ENCODE measurements at places on chromosomes 11 and 22. TPM values are rescaled to one million over a fixed set of nuclear protein-coding genes. Genes with fewer than 3 reads are reported as not detected.

DNA sequence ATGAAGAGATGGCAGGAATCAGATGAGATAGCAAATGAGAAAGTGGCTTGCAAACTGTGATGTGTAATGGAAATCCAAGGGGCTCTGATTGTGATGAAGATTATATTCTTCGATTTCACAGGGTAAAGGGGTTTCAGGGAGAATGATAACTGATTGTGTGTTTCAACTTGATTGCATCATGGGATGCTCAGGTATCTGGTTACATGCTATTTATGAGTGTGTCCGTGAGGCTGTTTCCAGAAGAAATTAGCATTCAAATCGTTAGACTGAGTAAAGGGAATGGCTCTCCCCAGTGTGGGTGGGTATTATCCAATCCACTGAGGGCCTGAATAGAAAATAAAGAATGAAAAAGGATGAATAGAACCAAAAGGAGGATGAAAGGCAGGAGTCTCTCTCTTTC, 278.7 kb upstream of the LARGE1 start:
- no peaks in the 10 kb centered on the region for H3K27me3 ChIP-seq
- H3K4me1 ChIP-seq, result no peaks in the 10 kb centered on the region
- no peak overlapping the region for H3K27ac ChIP-seq

The OR8G5 gene
- not detected for total RNA-seq

The PATE2 gene
- total RNA-seq, result not detected

GRCh38 chr22:35378621-35379020, 2.3 kb upstream of the HMOX1 start:
- peak overlapping the region; percentile 84 for H3K27ac ChIP-seq
- no peak overlapping the region for H3K4me3 ChIP-seq
- DNase-seq, result no peak
- peaks cover 10% of the 10 kb centered on the region for H3K4me1 ChIP-seq

The CNIH2 gene
- 0.63 TPM for total RNA-seq

- no peak overlapping the region for H3K27ac ChIP-seq
- no peaks in the 10 kb centered on the region for H3K27me3 ChIP-seq
- no peak for DNase-seq
- no peak overlapping the region for H3K4me3 ChIP-seq
- no peaks in the 10 kb centered on the region for H3K4me1 ChIP-seq
These were observed 450.5 kb upstream of the DDI1 start for GRCh38 chr11:103585911-103586310.

DNA sequence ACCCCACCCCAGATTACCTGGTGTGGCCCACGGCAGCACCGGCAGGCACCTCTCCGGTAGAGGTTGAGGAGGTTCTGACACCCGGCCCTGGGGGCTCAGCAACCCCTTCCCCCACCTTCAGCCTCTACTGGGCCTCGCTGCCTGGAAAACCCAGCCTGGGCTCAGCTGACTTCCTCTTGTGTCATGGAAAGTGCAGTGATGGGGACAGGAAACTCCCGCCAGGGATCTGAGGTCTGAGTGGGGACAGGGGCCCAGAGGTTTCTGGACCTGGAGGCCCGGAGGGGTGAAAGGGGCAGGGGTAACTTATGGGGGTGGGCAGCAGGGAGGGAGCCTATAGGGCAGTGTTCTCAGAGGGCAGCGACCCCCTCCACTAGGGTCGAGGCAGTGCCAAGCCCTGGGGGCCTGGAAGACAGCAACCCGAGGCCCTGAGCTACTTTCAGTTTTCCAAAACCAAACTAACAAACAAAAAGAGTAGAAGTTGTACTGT, 10.0 kb upstream of the CD5 start:
- no peaks in the 10 kb centered on the region for H3K36me3 ChIP-seq
- no peaks in the 10 kb centered on the region for H3K27me3 ChIP-seq
- H3K4me3 ChIP-seq, result no peak overlapping the region
- DNase-seq, result no peak

DNA sequence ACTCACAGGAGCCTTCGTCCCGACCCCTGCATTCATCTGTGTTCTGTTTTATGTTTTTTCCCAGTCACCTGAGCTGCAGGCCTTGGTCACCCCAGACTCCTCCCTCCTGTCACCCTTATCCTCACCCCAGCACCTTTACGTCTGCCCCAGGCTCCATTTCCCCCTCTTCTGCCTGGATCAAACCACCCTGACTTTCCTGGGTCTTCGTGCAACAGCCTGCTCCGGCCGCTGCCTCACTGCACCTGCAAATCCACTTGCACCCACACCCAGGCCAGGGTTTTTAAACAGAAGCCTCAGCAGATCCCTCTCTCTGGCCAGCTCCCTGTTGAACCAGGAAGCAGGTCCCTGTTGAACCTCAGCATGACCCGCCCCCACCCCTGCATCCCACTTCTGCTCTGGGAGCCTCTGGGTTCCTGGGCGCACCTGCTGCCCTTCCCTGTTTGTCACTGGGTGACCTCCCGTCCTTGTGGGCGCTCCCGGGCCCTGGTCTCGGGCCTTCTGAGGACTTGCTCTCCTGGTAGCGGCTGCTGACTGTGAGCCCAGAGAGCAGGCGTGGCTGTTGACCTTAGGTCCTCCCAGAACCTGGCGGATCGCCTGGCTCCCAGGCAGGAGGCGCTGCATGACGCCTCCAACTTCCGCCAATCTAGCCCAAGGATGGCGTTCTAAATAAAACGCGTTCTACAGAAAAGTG, 12.8 kb downstream of the MAPK8IP2 start:
- no peaks in the 10 kb centered on the region for H3K36me3 ChIP-seq
- no peaks in the 10 kb centered on the region for H3K4me1 ChIP-seq
- no peak overlapping the region for H3K27ac ChIP-seq

GRCh38 chr11:126366064-126366822, 10.8 kb downstream of the ST3GAL4 start:
- no peak overlapping the region for H3K4me3 ChIP-seq
- no peaks in the 10 kb centered on the region for H3K36me3 ChIP-seq
- H3K4me1 ChIP-seq, result peaks cover 6% of the 10 kb centered on the region
- H3K27ac ChIP-seq, result no peak overlapping the region

GRCh38 chr11:19377881-19378280, 137.1 kb upstream of the E2F8 start:
- no peak for DNase-seq
- H3K4me3 ChIP-seq, result no peak overlapping the region
- no peaks in the 10 kb centered on the region for H3K4me1 ChIP-seq
- no peaks in the 10 kb centered on the region for H3K27me3 ChIP-seq
- H3K36me3 ChIP-seq, result no peaks in the 10 kb centered on the region

DNA sequence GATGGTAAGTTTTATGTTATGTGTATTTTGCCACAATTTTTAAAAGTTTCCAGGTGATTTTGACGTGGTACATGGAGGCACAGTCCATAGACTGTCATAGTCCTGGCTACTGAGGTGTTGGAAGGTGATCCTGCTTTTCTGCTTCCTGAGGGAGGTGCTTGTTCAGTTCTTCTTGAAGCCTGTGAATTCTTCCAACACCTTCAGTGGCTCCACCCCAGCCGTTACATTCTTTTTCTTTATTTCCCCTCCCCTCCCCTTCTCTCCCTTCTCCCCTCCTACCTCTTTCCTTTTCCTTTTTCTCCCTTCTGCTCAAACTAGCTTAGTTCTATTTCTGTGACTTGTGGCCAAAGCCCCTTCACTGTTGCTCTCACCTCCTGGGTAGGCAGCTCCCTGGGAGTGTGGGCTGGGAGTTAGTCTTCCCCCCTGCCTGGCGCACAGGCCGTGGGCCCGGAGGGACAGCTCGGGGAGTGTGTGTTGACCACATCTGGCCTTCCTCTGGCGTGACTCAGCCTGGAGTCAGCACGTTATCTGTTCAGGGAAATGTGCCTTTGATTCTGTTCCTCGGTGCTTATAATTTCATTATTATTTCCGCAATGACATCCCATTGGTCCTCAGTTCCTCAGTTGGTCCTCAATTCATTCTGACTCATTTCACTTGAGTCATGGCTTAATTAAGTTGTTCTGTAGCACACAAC, 566.2 kb downstream of the TBC1D22A start:
- H3K4me3 ChIP-seq, result no peak overlapping the region
- no peak for DNase-seq
- H3K27ac ChIP-seq, result no peak overlapping the region
- H3K4me1 ChIP-seq, result no peaks in the 10 kb centered on the region
- H3K27me3 ChIP-seq, result no peaks in the 10 kb centered on the region

The F2 gene
- not detected for total RNA-seq

DNA sequence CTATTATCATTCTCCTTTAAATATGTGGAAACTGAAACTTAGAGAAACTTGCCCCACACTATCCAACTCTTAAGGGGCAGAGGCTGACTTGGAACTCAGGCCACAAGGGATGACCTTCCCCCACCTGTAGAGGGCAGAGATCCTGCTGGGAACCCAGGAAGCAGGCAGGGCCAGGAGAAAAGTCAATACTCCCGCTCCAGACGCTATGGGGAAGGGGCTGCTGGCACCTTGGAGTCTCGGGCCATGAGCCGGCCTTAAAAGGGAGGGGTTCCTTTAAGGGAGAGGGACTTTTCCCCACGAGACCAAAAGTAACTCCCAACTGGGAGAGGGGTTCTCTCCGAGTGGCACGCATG, 620 bp upstream of the ANO5 start:
- no peak for DNase-seq
- peak overlapping the region; percentile 79 for H3K4me3 ChIP-seq
- H3K27me3 ChIP-seq, result peaks cover 4% of the 10 kb centered on the region
- H3K36me3 ChIP-seq, result no peaks in the 10 kb centered on the region
- H3K27ac ChIP-seq, result no peak overlapping the region

The LRRC56 gene
- total RNA-seq, result 7.7 TPM

GRCh38 chr11:77471558-77472193, 2.2 kb downstream of the PAK1 start:
- H3K27me3 ChIP-seq, result no peaks in the 10 kb centered on the region
- peak overlapping the region; percentile 8 for H3K27ac ChIP-seq
- DNase-seq, result peak; percentile 62
- H3K4me1 ChIP-seq, result peaks cover 5% of the 10 kb centered on the region

GRCh38 chr22:37518509-37519267, 527 bp downstream of the CARD10 start:
- H3K4me1 ChIP-seq, result peaks cover 11% of the 10 kb centered on the region
- DNase-seq, result no peak
- no peaks in the 10 kb centered on the region for H3K36me3 ChIP-seq
- peak overlapping the region; percentile 81 for H3K27ac ChIP-seq
- peak overlapping the region; percentile 40 for H3K4me3 ChIP-seq
- no peaks in the 10 kb centered on the region for H3K27me3 ChIP-seq

GRCh38 chr11:115941044-115941443, 436.8 kb upstream of the CADM1 start:
- H3K27ac ChIP-seq, result no peak overlapping the region
- no peak overlapping the region for H3K4me3 ChIP-seq
- no peaks in the 10 kb centered on the region for H3K4me1 ChIP-seq

The VSTM5 gene
- total RNA-seq, result 0.41 TPM

GRCh38 chr11:68242616-68243015, 29.2 kb downstream of the C11orf24 start:
- no peak overlapping the region for H3K27ac ChIP-seq
- H3K4me3 ChIP-seq, result no peak overlapping the region
- no peak for DNase-seq
- no peaks in the 10 kb centered on the region for H3K4me1 ChIP-seq
- H3K36me3 ChIP-seq, result no peaks in the 10 kb centered on the region
- H3K27me3 ChIP-seq, result no peaks in the 10 kb centered on the region

DNA sequence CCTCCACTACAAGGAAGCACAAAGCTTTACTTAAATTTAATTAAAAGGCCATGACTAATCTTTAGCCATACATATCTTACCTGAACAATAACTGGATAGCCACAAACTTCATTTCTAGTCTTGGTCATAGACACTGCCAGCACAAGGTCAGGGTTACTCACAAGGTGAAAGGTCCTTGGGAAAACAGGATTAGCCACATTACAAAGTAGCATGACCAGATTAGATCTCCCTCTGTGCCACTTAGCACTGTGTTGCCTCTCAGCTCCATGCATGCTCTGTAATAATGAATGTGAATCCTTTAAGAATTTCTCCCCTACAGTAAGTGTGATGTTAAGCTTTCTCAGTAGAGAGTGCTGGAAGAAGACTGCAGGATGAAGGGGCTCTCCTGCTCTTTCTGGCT, 325.1 kb upstream of the MPPED2 start:
- H3K4me3 ChIP-seq, result no peak overlapping the region
- H3K4me1 ChIP-seq, result no peaks in the 10 kb centered on the region
- H3K27ac ChIP-seq, result no peak overlapping the region
- no peak for DNase-seq

The SLC5A12 gene
- 0.94 TPM for total RNA-seq

The TRIM48 gene
- not detected for total RNA-seq

Measured in kidney (tissue), 22 donors.